ENCODE measurements at places on chromosomes 3 and 15.

DNA sequence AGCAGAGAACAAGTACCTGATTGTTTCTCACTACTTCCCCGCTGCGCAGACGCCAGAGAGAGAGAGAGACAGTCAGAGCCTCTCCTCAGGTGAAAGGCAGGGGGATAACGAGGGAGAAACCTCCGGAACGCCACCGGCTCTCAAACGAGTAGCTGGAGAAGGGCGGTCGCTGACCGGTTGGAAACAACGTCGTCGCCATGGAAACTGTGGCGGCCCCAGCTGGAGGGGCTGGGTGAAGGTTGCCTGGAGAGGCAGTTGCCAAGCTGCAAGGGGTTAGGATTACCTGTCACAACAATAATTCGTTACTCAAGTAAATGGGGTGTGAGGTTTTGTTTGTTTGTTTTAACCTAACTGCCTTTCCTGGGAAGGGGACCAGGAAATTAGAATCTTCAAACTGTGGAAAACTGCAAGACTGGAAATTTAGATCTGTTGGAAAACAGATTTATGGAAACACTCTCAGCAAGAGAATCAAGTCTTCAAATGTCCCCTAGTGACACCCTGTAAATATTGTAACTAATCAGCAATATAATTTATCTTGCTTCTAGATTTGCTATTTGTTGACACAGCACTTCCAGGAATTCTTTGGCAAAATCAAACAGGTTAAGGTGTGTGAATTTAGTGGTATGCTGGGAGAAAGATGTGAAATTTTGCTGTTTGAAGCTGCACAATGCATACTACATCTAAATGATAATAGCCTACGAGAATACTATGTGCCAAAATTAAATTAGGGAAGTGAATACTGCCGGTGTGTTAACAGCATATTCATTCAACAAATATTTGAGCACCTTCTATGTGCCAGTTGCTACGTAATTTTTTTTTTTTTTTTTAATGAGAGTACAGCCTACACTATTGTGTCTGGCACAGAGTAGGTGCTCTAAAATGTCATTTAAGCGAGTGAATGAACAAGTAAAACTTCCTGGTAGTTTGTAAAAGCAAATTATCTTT lies at the start of gene DNAH12:
Gene DNAH12 (minus strand): TSS at position 164 of the 945 bp plus-strand sequence. CDS start 1,474 bp downstream, outside the sequence.
- no peak for DNase-seq

DNA sequence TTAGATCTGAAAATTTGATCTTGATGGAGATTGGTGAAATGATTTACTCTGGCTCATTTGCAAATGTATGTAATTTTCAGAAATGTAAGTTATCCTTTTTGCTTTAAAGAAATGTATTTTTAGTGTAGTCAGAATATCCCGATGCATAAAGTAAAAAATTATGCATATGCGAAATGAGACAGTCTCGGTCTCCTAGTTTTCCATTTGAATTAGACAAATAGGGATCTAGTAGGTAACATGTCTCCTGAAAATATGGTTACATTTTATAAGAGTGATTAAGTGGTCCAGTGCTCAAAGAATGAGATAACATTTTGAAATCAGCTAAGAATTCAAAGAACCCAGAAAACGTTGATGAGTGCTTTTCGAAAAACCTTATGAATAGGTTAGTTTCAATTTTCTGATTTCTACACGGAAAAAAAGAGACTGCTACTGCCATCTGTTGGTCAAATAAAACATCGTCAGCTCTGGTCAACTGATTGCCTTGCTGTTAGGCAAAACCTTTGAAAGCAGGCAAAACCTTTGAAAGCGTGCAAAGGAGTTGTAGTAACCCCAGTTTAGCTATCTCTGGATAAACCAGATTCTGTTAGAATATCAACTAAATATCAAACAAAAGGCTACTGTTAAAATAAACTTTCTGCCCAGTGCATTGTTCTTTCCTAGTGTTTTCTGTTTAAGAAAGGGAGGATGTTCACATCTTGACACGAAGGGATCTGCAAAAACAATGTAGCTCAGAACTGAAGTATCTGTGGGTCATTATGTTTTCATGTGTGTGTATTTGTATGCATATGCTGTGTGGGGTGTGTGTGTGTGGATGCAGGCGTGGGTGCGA lies 59.3 kb upstream of the CHMP2B start:
- DNase-seq: no peak

DNA sequence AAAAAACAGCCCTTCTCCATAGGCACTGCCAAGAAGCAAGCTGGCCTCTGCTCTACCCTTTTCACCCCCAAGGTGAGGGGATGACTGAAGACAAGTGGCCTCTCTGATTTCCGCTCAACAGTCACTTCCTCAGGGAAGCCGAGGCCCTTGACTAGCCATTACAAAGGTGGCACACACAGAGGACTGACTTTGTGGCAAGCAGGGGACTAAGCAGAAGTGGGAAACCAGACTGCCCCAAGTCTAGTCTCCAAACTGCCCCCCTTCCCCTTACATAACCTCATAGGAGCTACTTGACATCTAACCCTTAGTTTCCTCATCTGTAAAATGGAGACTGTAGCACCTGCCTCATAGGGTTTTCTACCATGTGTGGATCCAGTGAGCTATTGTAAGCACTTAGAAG lies 118.9 kb downstream of the FOXP1 start:
- DNase-seq: no peak

GRCh38 chr3:8607234-8608040 lies 37.2 kb downstream of the SSUH2 start:
- peak; percentile 83 for DNase-seq

DNA sequence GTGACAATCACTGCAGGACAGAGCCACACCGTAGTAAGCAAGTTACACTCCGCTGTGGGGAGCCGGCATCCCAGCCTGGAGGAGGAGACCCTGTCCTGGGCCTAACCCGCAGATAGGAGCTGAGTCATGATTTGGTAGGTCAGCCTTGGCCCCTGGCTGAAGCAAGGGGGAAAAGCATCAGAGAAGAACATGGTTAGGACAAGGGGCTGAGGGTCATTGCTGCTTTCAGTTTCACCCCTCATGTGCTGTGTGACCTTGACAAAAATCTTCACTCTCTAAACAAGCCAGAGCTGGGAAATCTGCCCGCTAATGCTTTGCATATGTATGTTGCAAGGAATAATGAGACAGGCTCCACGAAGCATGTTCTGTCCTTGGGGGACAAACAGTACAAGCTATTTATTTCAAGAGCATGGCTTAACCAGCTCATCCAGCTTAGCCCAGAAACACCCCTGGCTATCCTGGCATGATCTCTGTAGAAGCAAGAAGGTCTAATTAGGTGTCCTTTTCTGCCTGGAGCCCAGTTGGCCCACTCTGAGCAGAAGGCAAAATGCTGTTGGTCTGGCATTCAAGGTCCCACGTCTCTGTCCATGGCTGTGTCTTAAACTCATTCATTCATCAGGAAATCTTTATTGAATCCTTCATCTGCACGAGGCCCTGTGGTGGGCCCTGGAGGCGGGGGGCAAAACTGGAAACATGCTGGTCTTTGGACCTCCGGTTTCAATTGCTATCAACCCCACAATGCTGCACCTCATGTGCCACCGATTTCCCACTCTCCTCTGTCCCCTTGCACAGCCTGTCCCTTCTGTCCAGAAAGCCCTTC lies 221.3 kb upstream of the LYSMD4 start:
- DNase-seq: peak; percentile 69

DNA sequence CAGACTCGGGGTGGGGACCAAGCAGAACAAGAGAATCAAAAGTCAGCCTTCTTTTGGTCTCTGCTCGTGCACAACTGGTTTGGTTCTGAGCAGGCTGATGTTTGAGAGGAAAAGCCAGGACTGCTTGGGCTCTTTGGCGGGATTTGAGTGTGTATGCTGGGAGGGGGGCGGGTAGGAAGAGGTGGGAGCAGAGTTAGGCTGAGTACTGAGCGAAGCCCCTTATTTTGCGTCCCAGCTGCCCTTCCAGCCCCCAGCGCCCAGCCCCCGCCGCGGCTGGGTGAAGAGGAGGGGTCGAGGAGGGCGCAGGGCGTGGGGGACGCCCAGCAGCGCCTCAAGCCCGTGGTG lies 153.5 kb upstream of the GOLIM4 start:
- no peak for DNase-seq

GRCh38 chr3:193464889-193465288 lies 86.3 kb upstream of the ATP13A5 start:
- no peak for DNase-seq

- no peak for DNase-seq
Measured at GRCh38 chr3:19190602-19191001, 42.3 kb downstream of the KCNH8 start.

- DNase-seq: no peak
Measured at GRCh38 chr15:52563501-52564060, 5.2 kb downstream of the ARPP19 start.

- DNase-seq: no peak
Measured at GRCh38 chr15:57767481-57767880, 61.0 kb downstream of the POLR2M start.

GRCh38 chr15:55394694-55395093 lies 13.5 kb downstream of the CCPG1 start:
- no peak for DNase-seq

DNA sequence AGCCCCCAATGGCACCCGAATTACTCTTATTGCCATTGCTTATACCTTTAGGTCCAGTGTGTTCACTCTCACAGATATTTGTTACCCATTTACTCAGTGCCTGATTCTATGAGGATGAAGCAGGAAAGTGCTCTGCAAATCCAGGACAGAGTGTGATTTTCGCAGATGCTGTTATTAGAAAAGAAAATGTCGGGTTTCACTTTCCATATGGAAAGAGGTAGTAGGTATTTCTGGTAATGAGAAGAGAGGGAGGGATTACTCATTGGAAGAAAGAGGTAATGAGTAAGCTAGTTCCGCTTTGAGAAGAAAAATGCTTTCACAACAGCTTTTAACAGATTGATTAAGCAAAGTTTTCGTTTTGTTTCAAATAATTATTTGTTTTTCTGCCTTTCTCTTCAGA lies 336.3 kb upstream of the CFAP20DC start:
- no peak for DNase-seq

DNA sequence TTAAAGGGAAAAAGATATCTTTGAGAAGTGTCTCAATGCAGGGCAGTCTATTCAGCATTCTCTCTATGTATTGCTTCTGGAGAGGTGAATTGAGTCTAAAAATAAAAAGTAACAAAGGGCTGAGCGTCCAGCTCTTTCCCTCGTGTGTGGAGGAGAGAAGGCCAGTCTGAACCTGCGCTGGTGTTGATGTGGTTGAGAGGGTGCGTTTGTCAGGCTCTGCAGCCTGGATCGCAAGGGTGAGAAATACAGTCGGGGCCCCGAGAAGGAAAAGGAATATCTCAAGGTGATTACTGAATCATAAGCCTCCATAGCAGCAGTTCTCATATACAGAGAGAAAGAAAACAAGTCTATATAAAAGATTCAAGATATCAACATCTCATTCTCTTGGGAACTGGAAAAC lies 494.1 kb upstream of the MDFIC2 start:
- DNase-seq: no peak

GRCh38 chr15:62569460-62570404 lies 404.6 kb upstream of the C2CD4B start:
- DNase-seq: no peak

- no peak for DNase-seq
Measured at GRCh38 chr15:87263871-87264270, 992.7 kb downstream of the NTRK3 start.

GRCh38 chr15:83365370-83365938 lies 81.0 kb upstream of the BNC1 start:
- DNase-seq: no peak

- no peak for DNase-seq
Measured at GRCh38 chr3:160826408-160826807, 70.4 kb downstream of the PPM1L start.

- no peak for DNase-seq
Measured at GRCh38 chr3:100521439-100521845, 29.0 kb downstream of the TMEM45A start.

GRCh38 chr3:40299130-40299720 lies 10.3 kb upstream of the EIF1B start:
- no peak for DNase-seq

All from cardiac septum (tissue), 1 donor.